Caudate nucleus (tissue), 63 donors: ENCODE measurements at places on chromosomes 4 and X.

DNA sequence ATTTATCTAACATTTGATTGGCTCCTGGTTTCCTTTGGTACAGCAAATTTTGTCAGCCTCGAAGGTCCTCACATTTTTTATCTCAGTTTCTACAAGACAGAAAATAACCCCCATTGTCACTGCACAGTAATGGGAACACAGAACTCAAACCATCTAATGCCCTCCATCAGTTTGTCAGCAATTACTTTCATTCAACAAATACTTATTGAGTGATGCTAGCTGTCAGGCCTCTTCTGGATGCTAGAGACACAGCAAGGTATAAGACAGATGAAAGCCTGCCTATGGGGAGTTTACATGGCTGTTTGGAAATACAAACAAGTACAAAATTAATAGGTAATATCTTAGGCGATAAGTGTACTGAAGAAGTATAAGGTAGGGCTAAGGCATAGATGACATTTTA lies 5.0 kb upstream of the HTN3 start:
- DNase-seq: no peak

GRCh38 chr4:168390041-168390440 lies 71.5 kb upstream of the DDX60 start:
- DNase-seq: no peak

DNA sequence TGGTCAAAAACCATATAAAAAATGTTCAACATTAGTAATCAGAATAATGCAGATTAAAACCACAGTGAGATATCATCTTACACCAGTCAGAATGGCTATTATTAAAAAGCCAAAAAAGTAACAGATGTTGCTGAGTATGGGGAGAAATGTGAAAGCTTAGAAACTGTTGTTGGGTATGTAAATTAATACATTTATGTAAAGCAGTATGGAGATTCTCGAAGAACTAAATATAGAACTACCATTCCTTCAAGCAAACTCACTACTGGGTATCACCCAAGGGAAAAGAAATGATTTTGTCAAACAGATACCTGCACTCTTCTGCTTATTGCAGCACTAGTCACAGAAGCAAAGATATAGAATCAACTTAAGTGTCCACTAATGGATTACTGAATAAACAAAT lies 576.4 kb upstream of the EPHA5 start:
- no peak for DNase-seq

GRCh38 chrX:63354484-63354883 lies 3.4 kb upstream of the SPIN4 start:
- DNase-seq: no peak

- DNase-seq: no peak
Measured at GRCh38 chr4:134024251-134024650, 177.3 kb downstream of the PABPC4L start.

- DNase-seq: no peak
Measured at GRCh38 chr4:78560296-78560963, 8.9 kb downstream of the ANXA3 start.

GRCh38 chrX:152276277-152276676 lies 137.9 kb upstream of the MAGEA10 start:
- no peak for DNase-seq

- no peak for DNase-seq
Measured at GRCh38 chr4:114547340-114548134, 51.1 kb upstream of the UGT8 start.

DNA sequence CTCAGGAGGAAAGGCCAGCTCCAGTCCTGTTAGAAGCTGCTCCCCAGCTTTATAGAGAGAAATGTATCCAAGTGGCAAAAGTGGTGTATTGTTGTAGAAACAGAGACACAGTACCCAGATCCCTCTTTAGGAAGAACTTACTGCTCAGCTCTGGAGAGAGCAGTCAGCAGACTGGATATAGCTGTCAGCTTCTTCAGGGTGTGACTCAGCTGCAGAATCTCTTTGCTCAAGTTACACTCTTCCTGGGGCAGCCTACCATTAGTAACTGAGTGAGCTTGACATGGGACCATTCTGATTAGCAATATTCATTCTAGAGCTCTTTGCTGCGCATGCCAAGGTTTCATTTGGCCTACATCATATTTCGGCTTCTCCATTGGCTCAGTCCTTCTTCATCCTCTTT lies 40.5 kb downstream of the ATP1B4 start:
- DNase-seq: no peak

DNA sequence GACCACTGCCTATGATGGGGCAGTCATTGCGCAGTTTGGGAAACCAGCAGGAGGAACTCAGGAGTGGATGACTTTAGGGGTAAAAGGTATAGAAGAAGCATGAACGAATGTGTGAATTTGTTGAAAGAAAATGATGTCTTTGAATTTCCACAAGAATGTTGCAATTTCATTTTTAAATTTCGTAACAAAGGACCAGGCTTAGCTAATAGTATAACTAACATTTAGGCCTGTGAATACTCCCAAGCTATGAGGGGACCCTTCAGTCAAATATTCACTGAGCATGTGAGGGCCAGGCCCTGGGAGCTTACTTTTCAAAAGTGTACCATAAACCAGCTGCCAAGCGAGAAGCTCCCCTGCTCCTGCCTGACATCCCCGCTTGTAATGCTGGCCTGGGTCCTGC lies 5.3 kb downstream of the MPC1L start:
- DNase-seq: no peak

GRCh38 chr4:124526769-124527168 lies 185.8 kb downstream of the ANKRD50 start:
- DNase-seq: no peak

DNA sequence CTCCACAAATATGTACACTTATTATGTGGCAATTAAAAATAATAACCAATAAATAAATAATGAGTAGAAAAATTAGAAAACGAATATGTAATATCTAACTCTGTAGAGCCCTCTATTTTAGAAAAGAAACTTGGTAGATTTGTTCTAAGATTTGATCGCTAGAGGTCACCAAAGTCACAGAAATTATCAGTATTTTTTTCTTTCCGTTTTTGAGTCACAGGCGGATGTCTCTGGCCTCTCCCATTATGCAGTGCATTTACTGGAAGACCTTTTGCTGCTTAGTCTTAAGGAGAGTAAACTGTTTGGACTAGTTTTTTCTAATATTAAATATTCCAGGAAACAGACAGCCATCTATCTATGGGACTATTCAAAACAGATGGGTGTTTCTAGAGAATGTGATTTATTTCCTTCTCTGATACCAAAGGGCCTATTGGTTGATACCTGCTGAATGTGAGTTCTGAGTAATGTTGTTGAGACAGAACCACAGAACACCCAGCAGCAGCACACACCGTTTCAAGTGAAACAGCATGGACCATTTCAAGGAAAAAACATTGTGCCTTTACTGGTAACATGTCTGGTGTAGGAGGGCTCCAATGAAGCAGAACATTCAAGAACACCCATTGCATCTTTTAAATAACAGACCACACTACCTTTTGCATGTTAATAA lies 34.0 kb upstream of the GYPA start:
- DNase-seq: no peak

DNA sequence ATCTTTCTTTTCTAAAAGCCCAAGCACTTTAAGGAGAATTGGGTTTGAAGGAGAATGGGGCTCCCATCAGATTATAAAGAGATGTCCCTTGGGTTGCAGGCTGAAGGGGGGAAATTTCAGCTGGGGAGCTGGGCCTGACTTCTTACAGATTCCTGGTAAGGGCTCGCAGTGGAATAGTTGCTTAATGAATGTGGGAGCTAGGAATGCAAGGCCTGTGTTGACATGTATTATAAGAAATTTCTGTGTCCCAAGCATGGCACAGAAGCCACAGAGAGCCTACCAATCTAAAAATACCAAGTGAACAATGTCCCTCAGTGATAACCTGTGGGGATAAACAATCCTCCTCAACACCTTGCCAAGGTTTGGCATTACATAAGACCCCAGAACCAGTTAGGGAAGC lies 39.3 kb upstream of the WNK3 start:
- DNase-seq: no peak

DNA sequence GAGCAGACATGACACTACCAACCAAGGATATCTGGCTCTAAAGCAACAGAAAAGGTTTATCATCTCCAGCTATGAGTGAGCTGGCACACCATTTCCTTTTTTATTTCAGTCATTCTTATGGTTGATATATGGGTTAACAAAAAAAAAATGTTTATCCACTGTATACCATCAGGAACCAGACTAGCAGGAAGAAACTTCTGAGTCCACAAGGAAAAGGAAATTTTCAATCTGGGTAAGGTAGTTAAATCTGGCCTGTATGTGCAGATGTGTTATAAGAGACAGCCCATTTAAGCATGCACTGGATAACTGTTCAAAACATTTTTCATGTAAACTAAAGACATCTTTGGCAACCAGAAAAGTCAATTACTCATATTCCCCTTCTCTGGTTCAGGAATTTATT lies 35.0 kb downstream of the AMMECR1 start:
- no peak for DNase-seq

DNA sequence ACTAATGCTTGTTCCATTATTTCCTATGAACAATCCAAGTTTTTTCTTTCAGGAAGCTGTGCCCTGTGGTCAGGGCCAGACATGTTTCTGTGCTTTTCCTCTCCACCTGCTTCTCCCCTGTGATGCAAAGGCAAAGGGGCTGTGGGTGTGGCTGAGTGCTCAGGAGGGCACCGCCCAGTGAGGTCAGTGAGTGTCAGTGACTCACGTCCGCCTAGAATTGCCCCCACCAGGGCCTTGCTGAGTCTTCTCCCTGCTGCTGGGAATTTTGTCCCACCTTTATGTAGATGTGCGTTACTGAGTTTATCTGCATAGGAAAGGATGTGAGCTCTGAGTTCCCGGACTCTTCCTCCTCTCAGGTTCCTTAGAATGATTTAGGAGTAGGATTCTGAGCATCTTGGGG lies 283.2 kb downstream of the DCHS2 start:
- DNase-seq: no peak

GRCh38 chr4:184074677-184075388 lies 142.8 kb downstream of the ENPP6 start:
- no peak for DNase-seq

DNA sequence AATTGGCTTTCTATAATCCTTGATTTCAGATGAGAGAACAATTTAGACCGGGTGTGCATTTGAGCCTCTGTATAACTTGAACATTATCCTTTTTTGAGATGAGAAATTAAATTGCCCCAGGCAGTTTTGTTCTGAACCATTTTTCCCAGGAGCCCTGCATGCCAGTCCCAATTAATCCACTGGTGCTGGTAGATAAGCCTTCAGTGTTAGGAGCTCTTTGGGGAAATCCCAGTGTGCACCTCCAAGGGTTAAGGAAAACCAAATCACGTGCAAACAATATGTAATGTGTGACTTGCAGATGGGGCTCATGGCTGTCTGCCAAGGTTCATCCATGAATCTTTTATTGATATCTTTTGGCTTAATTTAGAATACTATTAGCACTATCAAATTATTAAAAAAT lies 43.2 kb downstream of the KIT start:
- DNase-seq: no peak
